ENCODE measurements at places on chromosomes 1 and 21. TPM values are rescaled to one million over a fixed set of nuclear protein-coding genes. Genes with fewer than 3 reads are reported as not detected.

DNA sequence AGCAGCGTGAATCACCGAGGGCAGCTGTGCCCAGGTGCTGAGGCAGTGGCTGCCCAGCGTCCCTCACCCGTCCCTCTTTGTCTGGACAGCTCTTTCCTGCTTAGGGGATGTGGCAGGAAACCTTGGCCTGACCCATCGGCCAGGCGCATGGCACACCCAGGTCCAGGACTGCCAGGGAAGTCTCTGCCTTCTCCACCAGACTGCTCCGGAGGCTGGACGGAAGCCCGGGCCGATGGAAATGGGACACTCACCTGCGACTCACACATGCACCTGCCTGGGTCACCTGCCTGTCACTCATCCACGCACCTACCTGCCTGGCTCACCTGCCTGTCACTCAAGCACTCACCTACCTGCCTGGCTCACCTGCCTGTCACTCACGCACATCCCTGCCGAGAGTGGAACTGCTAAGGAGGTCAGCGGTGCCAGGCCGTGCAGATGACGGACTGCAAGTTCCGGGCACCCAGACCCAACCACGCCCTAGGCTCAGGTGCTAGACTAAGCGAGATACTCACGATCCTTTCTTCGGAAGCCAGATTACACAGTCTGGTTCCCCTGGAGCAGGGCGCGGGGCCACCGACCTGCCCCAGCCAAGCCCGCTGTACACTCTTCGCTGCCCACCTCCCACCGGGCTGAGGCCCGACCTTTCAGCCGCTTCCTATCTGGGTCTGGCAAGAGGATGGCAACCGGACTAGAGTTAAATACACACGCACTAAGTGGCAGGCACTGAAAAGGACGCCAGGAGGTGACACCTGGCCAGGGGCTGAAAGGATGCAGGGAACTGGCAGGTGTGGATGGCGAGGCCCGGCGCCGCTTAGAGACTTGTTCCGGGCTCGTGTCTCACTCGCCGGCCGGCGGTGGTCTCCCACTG lies 1.1 kb downstream of the UBE2J2 start:
- no peaks in the 10 kb centered on the region for H3K27me3 ChIP-seq
- peaks cover 49% of the 10 kb centered on the region for H3K4me1 ChIP-seq
- H3K4me3 ChIP-seq = peak overlapping the region; percentile 95
- H3K27ac ChIP-seq = peak overlapping the region; percentile 89
- peaks cover 6% of the 10 kb centered on the region for H3K36me3 ChIP-seq

DNA sequence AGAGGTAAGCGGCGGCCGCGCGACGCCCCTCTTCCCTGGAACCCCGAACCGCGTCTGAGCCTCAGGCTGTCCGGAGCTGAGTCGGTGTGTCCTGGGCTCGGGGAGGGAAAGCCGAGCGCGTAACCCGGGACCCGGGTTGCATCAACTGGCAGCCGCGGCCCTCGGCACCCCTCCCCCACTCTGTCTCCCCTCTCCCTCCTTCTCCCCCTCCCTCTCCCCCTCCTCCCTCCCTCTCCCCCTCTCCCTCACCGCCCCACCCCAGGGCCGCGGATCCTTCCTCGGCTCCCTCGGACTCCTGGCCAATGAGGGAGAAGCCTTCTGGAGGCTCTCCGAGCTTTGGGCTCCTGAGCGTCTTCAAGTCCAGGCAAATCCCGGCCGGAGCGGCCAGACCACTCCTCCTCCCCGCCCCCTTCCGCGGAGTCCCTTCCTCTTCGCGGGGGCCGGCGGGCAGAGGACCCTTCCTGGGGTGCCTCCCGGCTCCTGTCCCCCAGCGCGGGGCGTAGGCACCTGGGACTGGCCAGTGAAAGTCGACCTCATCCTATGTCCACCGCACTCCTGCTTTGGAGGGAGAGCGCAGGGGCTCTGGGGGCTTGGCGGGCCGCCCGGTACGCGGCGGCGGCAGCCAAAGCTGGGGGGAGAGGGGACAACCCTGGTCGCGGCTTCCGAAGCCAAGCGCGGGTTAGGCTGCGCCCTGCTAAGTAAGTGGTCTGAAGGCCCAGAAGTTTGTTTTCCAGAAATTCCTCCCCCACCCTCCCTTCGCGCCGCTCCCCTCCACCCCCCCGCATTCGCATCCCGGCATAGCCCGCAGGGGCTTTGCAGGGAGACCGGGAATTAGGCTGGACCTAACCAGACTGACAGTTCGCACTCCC lies 850 bp downstream of the SESN2 start:
- peaks cover 28% of the 10 kb centered on the region for H3K4me1 ChIP-seq
- no peaks in the 10 kb centered on the region for H3K27me3 ChIP-seq
- no peaks in the 10 kb centered on the region for H3K36me3 ChIP-seq
- peak; percentile 84 for DNase-seq
- peak overlapping the region; percentile 89 for H3K4me3 ChIP-seq

GRCh38 chr1:228429007-228429406 lies 12.3 kb upstream of the TRIM17 start:
- no peaks in the 10 kb centered on the region for H3K36me3 ChIP-seq
- no peak overlapping the region for H3K27ac ChIP-seq
- H3K4me1 ChIP-seq = no peaks in the 10 kb centered on the region
- H3K27me3 ChIP-seq = no peaks in the 10 kb centered on the region

DNA sequence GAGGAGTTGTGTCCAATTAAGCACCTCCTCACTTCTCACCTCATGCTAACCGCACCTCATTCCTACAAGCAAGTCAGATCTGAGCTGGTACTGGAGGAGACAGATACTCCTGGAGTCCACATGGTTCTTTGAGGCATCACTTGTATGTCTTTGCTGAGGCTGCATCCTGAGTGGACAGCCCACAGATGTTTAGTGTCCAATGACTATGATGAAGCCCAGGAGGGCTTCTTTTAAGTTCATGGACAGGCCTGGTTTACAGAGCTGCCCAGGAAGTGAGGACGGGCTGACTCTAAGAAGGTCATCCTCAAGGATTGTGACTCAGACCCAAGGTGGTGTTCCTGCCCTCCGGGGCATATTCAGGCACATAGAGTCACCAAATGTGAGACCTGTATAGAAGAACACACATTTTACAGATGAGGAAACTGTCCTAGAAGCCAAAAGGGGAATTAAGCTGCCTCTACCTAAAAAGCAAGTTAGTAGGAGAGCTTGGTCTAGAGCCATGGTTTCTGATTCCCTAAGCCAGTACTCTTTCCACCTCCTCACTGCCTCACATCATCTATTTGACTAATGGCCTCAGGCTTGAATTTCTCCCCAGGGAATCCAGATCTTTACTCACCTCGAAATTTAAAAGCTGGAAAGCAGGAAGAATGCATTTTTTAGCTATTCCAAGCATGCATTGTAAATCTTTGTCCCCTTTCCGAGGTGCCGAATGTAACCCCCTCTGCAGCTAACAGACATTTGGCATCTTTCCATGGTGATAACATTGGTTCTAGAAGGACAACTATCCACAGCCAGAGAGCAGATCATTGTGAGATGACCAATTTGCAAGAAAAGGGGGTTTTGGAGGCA lies 228.1 kb downstream of the OMA1 start:
- no peaks in the 10 kb centered on the region for H3K4me1 ChIP-seq
- H3K36me3 ChIP-seq = no peaks in the 10 kb centered on the region
- H3K27ac ChIP-seq = no peak overlapping the region

- no peak for DNase-seq
- peaks cover 40% of the 10 kb centered on the region for H3K36me3 ChIP-seq
- H3K27ac ChIP-seq = peak overlapping the region; percentile 61
- H3K4me1 ChIP-seq = peaks cover 76% of the 10 kb centered on the region
- H3K4me3 ChIP-seq = no peak overlapping the region
- H3K27me3 ChIP-seq = no peaks in the 10 kb centered on the region
Measured at GRCh38 chr1:205802060-205802459, 10.9 kb downstream of the SLC41A1 start.

GRCh38 chr1:92030656-92031107 lies 897 bp downstream of the EPHX4 start:
- peaks cover 4% of the 10 kb centered on the region for H3K4me1 ChIP-seq
- no peak overlapping the region for H3K4me3 ChIP-seq
- H3K27ac ChIP-seq = no peak overlapping the region
- no peaks in the 10 kb centered on the region for H3K27me3 ChIP-seq
- no peaks in the 10 kb centered on the region for H3K36me3 ChIP-seq

GRCh38 chr21:25314247-25314646 lies 293.0 kb downstream of the MRPL39 start:
- no peaks in the 10 kb centered on the region for H3K4me1 ChIP-seq
- no peaks in the 10 kb centered on the region for H3K27me3 ChIP-seq
- no peak for DNase-seq
- H3K36me3 ChIP-seq = no peaks in the 10 kb centered on the region
- no peak overlapping the region for H3K27ac ChIP-seq

DNA sequence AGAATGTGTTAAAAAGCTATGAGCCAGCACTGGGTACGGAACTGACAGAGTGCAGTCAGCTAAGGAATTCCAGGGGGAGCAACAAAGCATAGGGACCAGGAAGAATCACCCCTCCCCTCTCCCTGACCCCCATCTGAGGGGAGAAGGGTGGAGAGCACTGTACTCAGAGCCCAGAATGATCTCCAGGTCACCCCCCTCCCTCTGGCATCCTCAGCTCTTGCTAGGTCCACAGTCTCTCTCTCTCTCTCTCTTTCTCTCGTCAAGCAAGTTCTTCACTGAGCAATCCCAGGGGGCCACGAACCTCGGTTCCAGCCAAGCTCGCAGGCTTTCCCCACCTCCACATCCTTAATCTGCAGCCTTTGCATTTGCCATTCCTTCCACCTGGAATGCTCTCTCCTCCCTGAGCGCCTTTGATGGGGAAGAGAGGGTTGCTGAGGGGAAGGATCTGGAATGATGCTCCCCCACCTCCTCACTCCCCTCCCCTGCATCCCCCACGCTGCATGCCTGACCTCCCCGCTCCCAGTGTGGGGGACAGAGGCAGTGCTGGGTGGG lies 6.7 kb upstream of the WASF2 start:
- peaks cover 17% of the 10 kb centered on the region for H3K4me1 ChIP-seq
- H3K27me3 ChIP-seq = no peaks in the 10 kb centered on the region
- no peak for DNase-seq
- no peaks in the 10 kb centered on the region for H3K36me3 ChIP-seq

DNA sequence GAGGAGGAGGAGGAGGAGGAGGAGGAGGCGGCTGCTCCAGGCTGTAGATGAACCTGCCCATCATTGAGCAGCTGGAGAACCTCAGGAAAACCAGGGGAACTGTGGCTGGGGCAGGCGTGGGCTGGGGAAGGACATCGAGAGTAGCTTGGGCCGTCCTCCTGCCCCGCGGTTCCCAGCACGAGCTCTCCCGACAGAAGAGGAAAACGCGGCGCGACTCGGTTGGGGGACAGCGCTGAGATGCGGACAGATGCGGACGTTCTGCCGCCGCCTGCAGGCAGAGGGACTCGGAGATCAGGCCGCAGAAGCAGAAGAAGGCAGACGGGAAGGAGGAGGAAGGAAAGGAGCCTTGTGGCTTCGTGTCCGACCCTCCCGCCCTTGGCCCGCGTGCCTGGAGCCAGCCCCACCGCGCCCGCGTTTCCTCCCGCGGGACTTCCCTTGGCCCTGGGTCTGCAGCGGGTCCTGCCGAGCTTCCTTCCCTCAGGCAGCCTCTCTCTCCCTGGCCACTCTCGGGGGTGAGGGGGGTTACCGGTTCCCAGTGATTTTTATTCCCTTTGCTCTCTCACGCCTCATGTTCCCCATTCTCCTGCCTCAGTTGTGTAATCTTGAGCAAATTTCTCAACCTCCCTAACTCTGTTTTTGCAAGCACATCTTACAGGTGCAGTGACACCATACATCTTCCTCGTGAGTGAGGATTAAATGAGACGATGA lies 1.7 kb upstream of the TNFRSF9 start:
- peak; percentile 71 for DNase-seq
- H3K4me3 ChIP-seq = peak overlapping the region; percentile 13
- H3K27me3 ChIP-seq = no peaks in the 10 kb centered on the region

- no peak overlapping the region for H3K27ac ChIP-seq
- no peak for DNase-seq
- H3K4me3 ChIP-seq = no peak overlapping the region
- H3K36me3 ChIP-seq = no peaks in the 10 kb centered on the region
- peaks cover 3% of the 10 kb centered on the region for H3K4me1 ChIP-seq
Measured at GRCh38 chr1:59878370-59878769, 48.2 kb downstream of the CYP2J2 start.

- peaks cover 51% of the 10 kb centered on the region for H3K4me1 ChIP-seq
- H3K27ac ChIP-seq = peak overlapping the region; percentile 92
- no peaks in the 10 kb centered on the region for H3K27me3 ChIP-seq
- peak; percentile 67 for DNase-seq
Measured at GRCh38 chr1:95233319-95233736, 682 bp upstream of the RWDD3 start.

DNA sequence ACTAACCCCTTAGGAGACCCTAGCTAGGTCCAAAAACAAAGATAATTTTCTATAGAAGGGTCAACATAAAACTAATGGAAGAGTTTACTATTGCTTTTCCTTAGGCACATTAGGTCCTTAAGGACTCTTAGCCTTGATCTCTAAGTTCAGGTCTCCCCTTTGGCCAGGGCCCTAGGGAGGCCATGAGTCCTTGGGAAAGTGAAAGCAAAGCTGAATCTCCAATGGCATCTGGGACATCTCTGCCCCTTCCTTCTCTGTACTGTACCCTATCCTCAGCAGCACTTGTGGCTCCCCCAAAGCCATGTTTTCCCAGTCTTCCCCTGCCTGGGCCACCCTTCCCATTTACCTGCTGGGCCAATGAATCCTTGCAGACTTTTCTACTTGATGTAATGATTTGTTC lies 14.3 kb downstream of the IER5 start:
- H3K27me3 ChIP-seq = no peaks in the 10 kb centered on the region
- H3K36me3 ChIP-seq = no peaks in the 10 kb centered on the region
- H3K4me3 ChIP-seq = no peak overlapping the region
- H3K27ac ChIP-seq = no peak overlapping the region
- H3K4me1 ChIP-seq = no peaks in the 10 kb centered on the region

The FALEC gene
- not detected for total RNA-seq

The GABPA gene
- 18.1 TPM for total RNA-seq

The SAMD11 gene
- total RNA-seq = 6.4 TPM

The MCOLN3 gene
- total RNA-seq = 5.5 TPM
